ENCODE measurements at places on chromosomes 11 and 22. TPM values are rescaled to one million over a fixed set of nuclear protein-coding genes. Genes with fewer than 3 reads are reported as not detected.

The BTBD18 gene
- total RNA-seq: not detected

The C11orf42 gene
- not detected for total RNA-seq

The CLTCL1 gene
- 16.9 TPM for total RNA-seq

The GUCY1A2 gene
- total RNA-seq: 0.10 TPM

The MIAT gene
- 0.72 TPM for total RNA-seq

The ABCC8 gene
- not detected for total RNA-seq

The MUC2 gene
- total RNA-seq: not detected

The MMP12 gene
- 0.17 TPM for total RNA-seq

The SYT8 gene
- total RNA-seq: 0.07 TPM

The FAM180B gene
- not detected for total RNA-seq

The OR52N4 gene
- not detected for total RNA-seq

The MUC6 gene
- total RNA-seq: not detected

The SCT gene
- total RNA-seq: not detected

The ROBO4 gene
- 1.2 TPM for total RNA-seq

The PCF11 gene
- 33.2 TPM for total RNA-seq

The RTN4R gene
- 0.76 TPM for total RNA-seq

The MYOD1 gene
- total RNA-seq: not detected

The MMP8 gene
- 0.07 TPM for total RNA-seq

The BIRC3 gene
- 2.5 TPM for total RNA-seq

The BRSK2 gene
- total RNA-seq: 0.46 TPM

The OR5P2 gene
- not detected for total RNA-seq

The HBB gene
- total RNA-seq: not detected

The CCDC116 gene
- 0.20 TPM for total RNA-seq

The CRYBB3 gene
- total RNA-seq: not detected

The CDHR5 gene
- total RNA-seq: not detected

The C11orf16 gene
- total RNA-seq: not detected

The RAB3IL1 gene
- total RNA-seq: 11.8 TPM

The NRXN2 gene
- 8.0 TPM for total RNA-seq

The OR4C45 gene
- total RNA-seq: not detected

The GP1BB gene
- total RNA-seq: 4.3 TPM

The NCAPH2 gene
- 19.7 TPM for total RNA-seq

The SGSM1 gene
- 0.36 TPM for total RNA-seq

The HEPN1 gene
- not detected for total RNA-seq

The PGA3 gene
- not detected for total RNA-seq

The DKK3 gene
- total RNA-seq: 561 TPM

The SAA1 gene
- total RNA-seq: not detected
